A549 treated with RU486 at 1 μM for 4 hours (cell line): ENCODE measurements at places on chromosomes 12 and 14. TPM values are rescaled to one million over a fixed set of nuclear protein-coding genes. Genes with fewer than 3 reads are reported as not detected.

Gene RASSF9
- 0.16 to 0.63 TPM (median 0.53 TPM) in 5 replicates for total RNA-seq

Gene TMPO
- total RNA-seq, result 63.2 to 111 TPM (median 92.8 TPM) in 5 replicates

Gene AQP2
- not detected in 5 replicates for total RNA-seq

Gene GAS2L3
- total RNA-seq, result 3.7 to 10.3 TPM (median 9.8 TPM) in 5 replicates

Gene TAS2R9
- total RNA-seq, result not detected in 5 replicates

Gene SLC10A1
- total RNA-seq, result not detected in 5 replicates

Gene SMCO3
- total RNA-seq, result not detected in 5 replicates

Gene CLEC2A
- total RNA-seq, result not detected in 5 replicates
